ENCODE measurements at places on chromosomes 5 and 9. TPM values are rescaled to one million over a fixed set of nuclear protein-coding genes. Genes with fewer than 3 reads are reported as not detected.

- no peaks in the 10 kb centered on the region for H3K4me1 ChIP-seq
- no peaks in the 10 kb centered on the region for H3K27me3 ChIP-seq
- no peaks in the 10 kb centered on the region for H3K36me3 ChIP-seq
- no peak overlapping the region for H3K27ac ChIP-seq
- DNase-seq = no peak
These were observed 561.4 kb downstream of the ISL1 start for GRCh38 chr5:51944500-51945125.

DNA sequence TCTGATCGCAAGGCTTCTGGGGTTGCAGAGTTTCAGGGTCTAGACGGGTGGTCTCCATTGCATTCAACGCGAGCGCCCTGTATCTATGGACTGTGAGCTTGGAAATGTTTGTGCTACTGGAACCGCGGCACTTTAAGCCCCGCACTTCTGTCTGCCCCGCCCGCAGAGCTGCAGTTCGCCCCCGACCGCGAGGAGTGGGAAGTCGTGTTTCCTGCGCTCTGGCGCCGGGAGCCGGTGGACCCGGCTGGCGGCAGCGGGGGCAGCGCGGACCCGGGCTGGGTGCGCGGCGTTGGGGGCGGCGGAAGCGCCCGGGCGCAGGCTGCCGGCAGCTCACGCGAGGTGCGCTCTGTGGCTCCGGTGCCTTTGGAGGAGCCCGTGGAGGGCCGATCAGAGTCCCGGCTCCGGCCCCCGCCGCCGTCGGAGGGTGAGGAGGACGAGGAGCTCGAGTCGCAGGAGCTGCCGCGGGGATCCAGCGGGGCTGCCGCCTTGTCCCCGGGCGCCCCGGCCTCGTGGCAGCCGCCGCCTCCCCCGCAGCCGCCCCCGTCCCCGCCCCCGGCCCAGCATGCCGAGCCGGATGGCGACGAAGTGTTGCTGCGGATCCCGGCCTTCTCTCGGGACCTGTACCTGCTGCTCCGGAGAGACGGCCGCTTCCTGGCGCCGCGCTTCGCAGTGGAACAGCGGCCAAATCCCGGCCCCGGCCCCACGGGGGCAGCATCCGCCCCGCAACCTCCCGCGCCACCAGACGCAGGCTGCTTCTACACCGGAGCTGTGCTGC, 1.0 kb downstream of the ADAMTS19 start:
- peaks cover 36% of the 10 kb centered on the region for H3K4me1 ChIP-seq
- peak overlapping the region; percentile 61 for H3K4me3 ChIP-seq
- no peaks in the 10 kb centered on the region for H3K36me3 ChIP-seq
- no peak overlapping the region for H3K27ac ChIP-seq
- H3K27me3 ChIP-seq = no peaks in the 10 kb centered on the region

GRCh38 chr5:80623999-80624398, 30.5 kb upstream of the MSH3 start:
- no peak overlapping the region for H3K4me3 ChIP-seq
- H3K27ac ChIP-seq = no peak overlapping the region
- no peak for DNase-seq
- no peaks in the 10 kb centered on the region for H3K27me3 ChIP-seq
- H3K36me3 ChIP-seq = no peaks in the 10 kb centered on the region
- H3K4me1 ChIP-seq = no peaks in the 10 kb centered on the region

DNA sequence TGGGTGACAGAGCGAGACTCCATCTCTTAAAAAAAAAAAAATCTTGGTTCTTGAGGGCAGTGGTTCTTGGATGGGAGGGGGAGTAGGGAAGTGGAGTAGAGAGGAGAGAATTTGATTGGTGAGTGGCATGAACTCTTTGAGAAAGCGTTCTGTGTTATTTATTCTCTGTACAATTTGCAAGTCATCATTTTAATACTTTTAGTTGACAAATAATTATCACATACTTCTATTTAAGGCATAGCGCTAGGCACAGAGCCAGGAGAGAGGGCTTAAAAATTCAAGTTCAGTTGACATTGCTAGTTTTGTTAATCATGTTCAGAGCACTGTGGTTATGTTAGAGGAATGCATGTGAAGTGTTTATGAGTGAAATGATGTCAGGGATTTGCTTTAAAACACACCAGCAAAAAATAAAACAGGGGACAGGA, 24.6 kb downstream of the HSDL2 start:
- 0 out of 2 replicates have a peak, but pooled peaks cover 3% of the 10 kb centered on the region for H3K36me3 ChIP-seq
- no peak for DNase-seq
- H3K27ac ChIP-seq = no peak overlapping the region
- H3K4me3 ChIP-seq = no peak overlapping the region
- no peaks in the 10 kb centered on the region for H3K4me1 ChIP-seq

DNA sequence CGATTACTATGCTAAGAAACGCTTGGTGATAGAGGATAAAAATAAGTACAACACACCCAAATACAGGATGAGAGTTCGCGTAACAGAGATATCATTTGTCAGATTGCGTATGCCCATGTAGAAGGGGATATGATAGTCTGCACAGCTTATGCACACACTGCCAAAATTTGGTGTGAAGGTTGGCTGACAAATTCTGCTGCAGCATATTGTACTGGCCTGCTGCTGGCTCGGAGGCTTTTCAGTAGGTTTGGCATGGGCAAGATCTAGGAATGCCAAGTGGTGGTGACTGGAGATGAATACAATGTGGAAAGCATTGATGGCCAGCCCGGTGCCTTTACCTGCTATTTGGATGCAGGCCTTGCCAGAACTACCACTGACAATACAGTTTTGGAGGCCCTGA, 208.4 kb downstream of the PDZD2 start:
- no peak for DNase-seq
- H3K36me3 ChIP-seq = no peaks in the 10 kb centered on the region
- H3K4me1 ChIP-seq = no peaks in the 10 kb centered on the region
- H3K27ac ChIP-seq = no peak overlapping the region
- H3K27me3 ChIP-seq = no peaks in the 10 kb centered on the region

DNA sequence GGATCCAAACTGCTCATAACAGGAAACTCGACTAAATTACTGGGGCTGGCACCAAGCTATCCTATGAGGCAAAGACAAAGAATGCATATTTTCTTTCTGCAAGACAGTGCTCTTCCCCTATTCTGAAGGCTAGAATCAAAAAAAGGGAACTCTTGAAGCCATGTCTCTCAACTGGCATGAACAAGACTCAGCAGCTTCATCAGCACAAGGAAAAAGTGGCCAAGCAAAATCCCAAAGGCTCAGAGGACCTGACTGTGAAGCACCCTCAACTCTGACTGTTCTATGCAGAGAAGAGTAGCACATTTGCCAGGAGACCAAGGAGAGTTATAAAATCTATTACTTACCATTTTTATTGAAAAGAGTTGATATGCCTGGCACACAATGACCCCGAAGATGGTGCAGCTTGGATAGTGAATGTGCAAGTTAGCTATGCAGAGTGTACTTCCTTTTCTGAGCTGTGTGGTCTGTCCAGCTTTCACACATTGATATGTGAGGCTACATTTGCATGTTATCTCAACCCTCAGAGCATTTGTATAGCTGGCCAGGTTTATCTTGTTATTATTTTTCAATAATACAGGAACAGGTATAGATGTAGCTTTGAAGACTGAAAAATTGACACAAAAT, 51.0 kb upstream of the FYB1 start:
- H3K4me1 ChIP-seq = peaks cover 18% of the 10 kb centered on the region
- no peak overlapping the region for H3K4me3 ChIP-seq
- H3K27ac ChIP-seq = peak overlapping the region; percentile 53

DNA sequence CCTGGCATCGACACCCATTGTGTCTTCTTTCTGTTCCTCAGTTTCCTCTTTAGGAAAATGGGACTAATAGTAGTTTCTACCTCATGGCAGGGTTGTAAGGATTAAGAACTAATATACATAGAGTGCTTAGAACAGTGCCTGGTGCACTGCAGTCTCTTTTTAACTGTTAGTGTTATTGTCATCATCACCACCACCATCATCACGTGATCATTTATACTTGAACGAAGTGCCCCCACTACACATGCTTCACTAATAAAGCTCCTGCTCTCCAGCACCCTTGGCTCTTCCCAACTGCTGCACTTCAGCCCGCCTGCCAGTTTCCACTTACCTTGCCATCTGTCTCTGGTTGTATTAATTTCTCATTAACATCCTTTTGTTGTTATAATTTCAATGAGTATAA, 35.8 kb upstream of the MAST4 start:
- H3K36me3 ChIP-seq = no peaks in the 10 kb centered on the region
- no peak overlapping the region for H3K27ac ChIP-seq
- no peak overlapping the region for H3K4me3 ChIP-seq
- H3K27me3 ChIP-seq = no peaks in the 10 kb centered on the region
- DNase-seq = no peak

DNA sequence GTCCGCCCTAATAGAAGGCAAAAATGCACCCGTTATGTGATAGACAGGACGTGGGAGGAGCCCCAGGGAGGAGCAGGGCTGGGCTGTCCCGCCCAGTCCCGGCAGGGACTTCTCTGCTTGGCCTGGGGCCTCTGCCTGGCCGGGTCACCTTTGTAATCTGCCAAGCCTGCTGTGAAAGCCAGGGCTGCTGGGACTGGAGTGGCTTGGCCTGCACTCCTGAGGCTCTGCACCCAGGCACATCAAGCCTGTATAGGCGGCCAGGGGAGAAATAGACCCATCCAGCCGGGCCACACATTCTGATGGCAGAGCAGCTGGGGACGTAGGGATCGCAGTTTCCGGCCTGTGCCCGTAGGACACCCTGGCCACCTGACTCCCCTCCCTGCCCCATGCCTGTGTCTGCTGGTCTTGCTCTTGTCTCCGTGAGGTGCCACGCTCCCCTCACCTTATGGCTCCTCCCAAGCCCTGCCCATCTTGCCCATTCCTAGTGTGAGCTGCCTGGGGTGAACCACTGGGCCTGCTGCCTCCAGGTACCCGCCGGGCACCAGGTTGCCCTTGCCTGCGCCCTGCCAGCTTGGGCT, 28.1 kb downstream of the DYNC2I2 start:
- no peak for DNase-seq
- H3K4me1 ChIP-seq = no peaks in the 10 kb centered on the region
- H3K27ac ChIP-seq = no peak overlapping the region
- H3K4me3 ChIP-seq = no peak overlapping the region
- 0 out of 2 replicates have a peak, but pooled peaks cover 6% of the 10 kb centered on the region for H3K36me3 ChIP-seq

GRCh38 chr5:175448276-175448675, 4.3 kb upstream of the DRD1 start:
- no peak for DNase-seq
- H3K4me1 ChIP-seq = no peaks in the 10 kb centered on the region
- H3K4me3 ChIP-seq = no peak overlapping the region
- H3K27ac ChIP-seq = no peak overlapping the region
- no peaks in the 10 kb centered on the region for H3K36me3 ChIP-seq
- H3K27me3 ChIP-seq = no peaks in the 10 kb centered on the region

- DNase-seq = no peak
- H3K27me3 ChIP-seq = no peaks in the 10 kb centered on the region
- peaks cover 45% of the 10 kb centered on the region for H3K4me1 ChIP-seq
- H3K4me3 ChIP-seq = no peak overlapping the region
These were observed 3.3 kb downstream of the SNAPC3 start for GRCh38 chr9:15426019-15426418.

DNA sequence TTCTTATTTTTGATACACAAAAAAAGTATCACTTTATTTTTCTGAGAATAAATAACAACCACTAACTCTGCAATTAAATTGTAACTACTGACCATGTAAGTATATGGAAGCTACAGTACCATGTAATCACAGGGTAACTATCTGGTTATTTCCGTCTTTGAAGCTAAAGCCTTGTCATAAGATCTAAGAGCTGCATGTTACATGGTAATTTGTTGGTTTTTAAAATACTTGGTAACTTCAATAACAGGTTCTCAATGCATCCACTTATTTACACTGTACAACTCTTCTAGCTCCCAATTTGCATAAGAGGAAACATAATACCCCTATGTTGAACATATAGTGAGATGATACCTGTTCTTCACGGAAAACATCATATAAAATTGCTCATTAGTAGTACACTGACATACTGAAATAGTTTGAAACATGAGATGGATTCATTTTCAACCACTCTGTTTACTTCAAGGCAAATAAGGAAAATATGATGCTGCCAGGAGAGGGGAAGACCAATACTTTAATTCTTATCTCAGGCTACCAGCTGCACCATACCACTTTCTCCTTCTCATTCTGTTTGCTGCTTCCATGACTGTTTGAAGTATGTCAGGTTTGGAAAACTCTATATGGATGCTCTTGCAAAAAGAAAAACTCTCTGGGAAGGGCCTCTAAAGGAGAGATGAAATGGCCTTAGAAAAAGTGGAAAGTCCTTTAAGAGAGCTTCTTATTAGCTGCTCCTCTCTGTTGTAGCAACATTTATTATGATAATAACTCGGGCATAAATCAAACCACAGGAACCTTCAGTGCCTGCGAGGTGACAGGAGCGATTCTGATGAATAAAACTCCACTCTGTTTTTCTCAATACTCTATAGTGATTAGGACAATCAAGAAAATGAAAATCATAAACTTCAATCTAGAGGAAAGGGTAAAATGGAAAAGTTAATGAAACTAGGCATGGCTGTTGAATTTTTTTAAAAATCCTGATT, 150.2 kb downstream of the KIAA0825 start:
- no peaks in the 10 kb centered on the region for H3K27me3 ChIP-seq
- no peak for DNase-seq
- H3K4me1 ChIP-seq = no peaks in the 10 kb centered on the region
- H3K4me3 ChIP-seq = no peak overlapping the region

DNA sequence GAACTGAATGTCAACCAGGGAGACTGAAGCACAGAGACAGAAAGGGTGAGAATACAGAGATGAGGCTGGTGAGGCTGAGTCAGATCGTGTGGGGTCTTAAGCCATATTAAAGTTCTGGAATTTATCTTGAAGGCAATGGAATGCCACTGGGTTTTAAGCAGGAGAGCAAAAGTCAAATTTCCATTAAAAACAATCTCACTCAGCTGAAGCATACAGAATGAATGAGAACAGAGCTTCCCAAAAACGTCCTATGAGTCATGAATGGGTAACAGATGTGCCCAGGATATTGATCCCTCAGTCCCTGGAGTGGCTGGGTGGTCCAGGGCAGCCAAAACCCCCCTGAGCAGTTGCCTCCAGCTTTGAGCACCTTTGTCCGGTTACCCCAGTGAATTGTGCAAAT, 44.9 kb downstream of the PFDN1 start:
- no peak for DNase-seq
- no peak overlapping the region for H3K4me3 ChIP-seq
- no peak overlapping the region for H3K27ac ChIP-seq
- no peaks in the 10 kb centered on the region for H3K4me1 ChIP-seq

- no peak overlapping the region for H3K27ac ChIP-seq
- H3K4me3 ChIP-seq = no peak overlapping the region
- DNase-seq = no peak
- no peaks in the 10 kb centered on the region for H3K4me1 ChIP-seq
These were observed 30.5 kb upstream of the MAP1B start for GRCh38 chr5:72076621-72077300.

DNA sequence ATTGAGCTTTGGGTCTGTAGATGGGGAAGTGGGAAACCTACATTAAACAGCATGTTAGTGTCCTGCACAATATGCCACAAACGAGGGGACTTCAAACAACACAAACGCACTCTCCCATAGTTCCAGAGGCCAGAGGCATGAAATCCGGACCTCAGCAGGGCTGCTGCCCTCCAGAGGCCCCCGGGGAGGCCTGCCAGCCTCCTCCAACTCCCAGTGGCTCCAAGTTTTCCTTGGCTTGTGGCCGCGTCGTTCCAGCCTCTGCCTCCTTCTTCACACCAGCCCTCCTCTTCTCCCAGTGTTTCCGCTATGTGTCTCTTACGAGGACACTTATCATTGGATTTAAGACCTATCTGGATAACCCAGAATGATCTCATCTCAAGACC, 13.3 kb upstream of the COL5A1 start:
- H3K27me3 ChIP-seq = no peaks in the 10 kb centered on the region
- no peak overlapping the region for H3K4me3 ChIP-seq
- no peaks in the 10 kb centered on the region for H3K4me1 ChIP-seq
- DNase-seq = no peak
- no peak overlapping the region for H3K27ac ChIP-seq
- no peaks in the 10 kb centered on the region for H3K36me3 ChIP-seq

The KCNV2 gene
- 1.8 TPM for total RNA-seq

The SMIM33 gene
- total RNA-seq = not detected

The NFIB gene
- total RNA-seq = 1.0 TPM

The CDX1 gene
- not detected for total RNA-seq

All from Karpas-422 (cell line).